Effector CD8-positive, alpha-beta T cell (primary cell): ENCODE measurements at places on chromosomes 6 and 20.

- no peak for DNase-seq
These were observed 63.7 kb downstream of the PRR18 start for GRCh38 chr6:166244353-166245045.

DNA sequence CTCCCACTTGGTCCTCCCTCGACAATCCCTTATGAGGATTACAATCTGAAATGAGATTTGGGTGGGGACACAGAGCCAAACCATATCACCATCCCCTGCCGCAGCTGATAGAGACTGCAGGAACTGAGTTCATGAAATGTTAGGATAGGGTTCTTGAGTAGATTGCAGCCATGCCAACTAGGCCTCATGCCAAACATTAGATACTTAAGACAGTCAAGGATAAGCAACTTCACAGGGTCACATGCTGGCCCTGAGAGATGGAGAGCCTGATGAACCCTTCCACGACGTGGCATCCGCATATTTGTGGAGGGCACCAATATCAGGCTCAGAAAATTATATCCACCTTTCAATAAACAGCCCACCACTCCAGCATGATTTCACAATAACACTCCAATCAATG is 121.3 kb downstream of the ALDH8A1 start:
- no peak for DNase-seq

DNA sequence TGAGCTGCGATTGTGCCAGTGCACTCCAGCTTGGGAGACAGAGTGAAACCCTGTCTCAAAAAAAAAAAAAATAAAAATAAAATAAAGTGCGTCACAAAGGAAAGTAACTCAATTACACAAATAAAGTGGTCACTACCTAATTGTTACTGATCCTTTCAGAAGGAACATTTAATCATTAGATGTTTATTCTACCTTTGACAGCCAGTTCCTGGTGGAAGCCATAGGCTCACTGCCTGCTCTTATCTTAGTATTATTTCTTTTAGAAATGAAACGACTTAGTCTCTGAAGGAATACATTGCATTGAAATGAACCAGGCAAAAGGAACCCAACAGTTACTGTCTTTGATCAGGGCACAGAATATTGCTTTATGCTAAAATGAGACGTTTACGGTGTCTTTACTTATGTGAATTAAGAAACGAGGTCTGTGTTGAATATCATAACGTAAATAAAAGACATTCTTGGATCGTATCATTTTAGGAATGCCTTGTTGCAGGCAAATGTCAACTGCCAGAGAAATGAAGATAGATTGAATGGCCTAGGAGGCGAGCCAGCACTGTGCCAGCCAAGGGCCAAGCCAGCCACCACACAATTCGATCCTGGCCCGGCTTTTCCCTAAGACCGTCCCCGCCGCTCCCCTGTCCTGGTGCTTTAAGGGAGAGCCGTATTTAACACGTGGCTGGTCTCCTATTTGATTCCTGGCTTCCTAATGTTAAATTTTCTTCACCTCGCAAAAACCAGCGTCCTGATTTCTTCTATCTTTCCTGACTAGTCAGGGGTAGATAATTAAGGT is 136.7 kb upstream of the GMDS start:
- DNase-seq, result no peak

DNA sequence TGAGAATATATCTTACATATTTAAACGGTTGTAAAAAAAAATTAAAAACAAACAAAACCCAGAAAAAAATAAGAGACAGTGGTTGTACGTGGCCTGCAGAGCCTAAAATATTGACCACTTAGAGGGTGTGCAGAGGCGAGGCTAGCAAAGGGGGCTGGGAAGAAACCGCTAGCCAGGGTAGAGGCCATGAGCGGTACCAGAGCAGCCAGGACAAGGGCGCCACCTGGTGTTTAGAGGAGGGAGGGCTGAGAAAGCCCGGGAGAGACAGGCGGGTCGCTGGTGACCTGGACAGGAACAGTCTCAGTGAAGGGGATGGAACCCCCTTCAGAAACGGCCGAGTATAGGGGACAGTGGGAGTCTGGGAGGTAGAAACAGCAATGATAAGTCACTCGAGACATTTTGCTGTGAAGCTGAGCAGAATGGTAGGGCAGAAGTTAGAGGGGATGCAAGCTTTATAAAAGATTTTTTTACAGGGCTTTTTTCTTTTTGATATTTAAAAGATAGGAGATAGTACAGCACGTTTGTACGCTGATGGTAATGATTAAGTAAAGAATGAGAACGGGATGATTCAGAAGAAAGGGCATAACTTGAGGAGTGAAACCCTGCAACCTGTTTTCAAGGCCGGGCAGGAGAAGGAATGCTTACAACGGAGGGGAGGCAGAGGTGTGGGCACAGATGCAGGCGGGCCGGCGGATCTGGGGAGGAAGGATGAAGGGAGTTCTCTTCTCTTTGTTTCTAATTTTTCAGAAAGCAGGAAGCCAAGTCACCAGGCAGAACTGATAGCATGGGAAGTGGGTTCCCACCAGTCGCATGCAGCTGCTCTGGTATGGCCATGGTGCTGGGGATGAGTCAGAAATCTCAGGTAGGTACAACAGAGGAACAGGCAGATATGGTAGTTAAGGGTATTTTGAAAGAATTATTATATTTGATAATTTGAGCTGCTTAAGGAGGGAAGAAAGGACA is 76.2 kb downstream of the FAM229B start:
- DNase-seq, result peak; percentile 58

- no peak for DNase-seq
These were observed 257.5 kb upstream of the TCF21 start for GRCh38 chr6:133631421-133631820.

DNA sequence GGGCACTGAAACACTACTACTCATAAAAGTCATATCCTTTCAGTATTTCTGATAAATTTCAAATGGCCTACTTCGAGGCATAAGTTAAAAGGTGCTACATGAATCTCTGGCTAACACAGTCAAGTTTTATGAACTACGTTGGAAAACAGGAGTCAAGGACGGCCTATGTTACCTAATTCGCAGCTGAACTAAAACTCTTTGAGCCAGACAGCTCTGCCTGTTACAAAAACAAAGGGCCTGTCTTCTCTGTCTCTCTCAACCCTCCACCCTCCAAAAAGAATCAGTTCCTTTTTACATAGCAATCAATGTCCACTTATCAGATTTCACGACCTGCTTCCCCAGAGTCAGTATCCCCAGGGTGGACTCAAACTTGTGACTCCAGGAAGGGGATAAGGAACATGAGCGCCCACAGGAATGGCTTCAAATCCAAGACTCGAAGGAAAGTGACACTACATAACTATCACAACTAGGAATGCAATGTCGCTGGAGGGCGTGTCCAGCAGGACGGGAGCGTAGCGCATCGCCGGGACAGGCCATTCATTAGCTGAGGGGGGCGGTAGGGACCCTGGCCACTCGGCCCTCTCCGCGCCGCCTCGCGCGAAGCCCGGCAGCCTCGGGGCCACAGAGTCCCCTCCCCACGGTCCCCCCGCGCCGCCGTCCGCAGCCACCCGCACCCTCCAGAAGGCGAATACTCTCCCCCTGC is 591 bp downstream of the IBTK start:
- peak; percentile 24 for DNase-seq

GRCh38 chr20:7090001-7090400 is 322.5 kb downstream of the BMP2 start:
- no peak for DNase-seq

DNA sequence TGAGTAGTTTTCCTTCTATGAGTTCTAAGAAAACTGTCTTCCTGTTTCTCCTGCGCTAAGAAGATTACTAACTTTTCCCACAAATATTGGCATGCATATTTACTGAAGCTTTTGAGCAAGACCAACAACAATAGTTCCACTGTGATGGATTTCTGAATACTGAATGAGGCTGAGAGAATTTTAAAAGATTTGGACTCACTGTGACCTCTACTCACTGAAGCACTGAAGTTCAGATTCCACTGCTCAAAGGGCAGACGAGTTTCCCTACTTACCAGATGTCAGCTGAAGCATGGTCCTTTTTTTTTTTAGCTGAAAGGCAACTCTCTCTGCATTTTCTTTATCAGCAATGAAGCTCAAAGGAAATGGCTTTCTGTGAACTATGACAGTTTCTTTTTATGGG is 718.5 kb downstream of the RFPL4B start:
- DNase-seq, result no peak

GRCh38 chr6:30211899-30212298 is 1.3 kb downstream of the TRIM26 start:
- no peak for DNase-seq

DNA sequence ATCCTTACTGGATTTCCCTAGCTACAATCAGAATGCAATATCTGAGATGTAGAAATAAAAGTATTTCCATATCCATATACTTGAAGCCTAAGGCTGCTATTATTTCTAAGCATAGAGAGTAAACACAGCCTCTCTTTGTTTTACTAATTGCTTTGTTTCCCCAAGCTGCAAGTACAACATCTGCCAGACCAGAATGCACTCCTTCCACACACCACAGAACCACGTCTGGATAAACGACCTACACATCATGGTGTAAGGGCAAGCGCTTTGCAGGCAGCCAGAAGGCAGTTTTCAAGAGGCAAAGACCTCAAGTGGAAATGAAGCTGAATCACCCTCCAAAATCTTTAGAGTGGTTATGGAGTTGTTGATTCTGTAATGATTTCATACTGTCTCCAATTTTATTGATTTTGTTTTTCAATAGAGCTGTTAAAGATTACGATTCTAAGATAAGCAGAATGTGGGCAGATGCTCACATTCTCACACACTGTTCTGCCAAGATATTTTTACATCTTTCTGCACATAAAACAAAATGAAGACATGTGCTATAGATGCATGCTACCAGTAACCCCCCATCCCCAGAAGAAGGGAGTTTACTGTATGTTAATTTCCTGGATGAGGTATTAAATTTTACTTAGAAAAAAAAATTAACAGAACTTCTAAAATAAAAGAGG is 88.8 kb downstream of the THEMIS start:
- DNase-seq, result no peak

- no peak for DNase-seq
These were observed 296.9 kb downstream of the PLCB1 start for GRCh38 chr20:8428988-8429387.

DNA sequence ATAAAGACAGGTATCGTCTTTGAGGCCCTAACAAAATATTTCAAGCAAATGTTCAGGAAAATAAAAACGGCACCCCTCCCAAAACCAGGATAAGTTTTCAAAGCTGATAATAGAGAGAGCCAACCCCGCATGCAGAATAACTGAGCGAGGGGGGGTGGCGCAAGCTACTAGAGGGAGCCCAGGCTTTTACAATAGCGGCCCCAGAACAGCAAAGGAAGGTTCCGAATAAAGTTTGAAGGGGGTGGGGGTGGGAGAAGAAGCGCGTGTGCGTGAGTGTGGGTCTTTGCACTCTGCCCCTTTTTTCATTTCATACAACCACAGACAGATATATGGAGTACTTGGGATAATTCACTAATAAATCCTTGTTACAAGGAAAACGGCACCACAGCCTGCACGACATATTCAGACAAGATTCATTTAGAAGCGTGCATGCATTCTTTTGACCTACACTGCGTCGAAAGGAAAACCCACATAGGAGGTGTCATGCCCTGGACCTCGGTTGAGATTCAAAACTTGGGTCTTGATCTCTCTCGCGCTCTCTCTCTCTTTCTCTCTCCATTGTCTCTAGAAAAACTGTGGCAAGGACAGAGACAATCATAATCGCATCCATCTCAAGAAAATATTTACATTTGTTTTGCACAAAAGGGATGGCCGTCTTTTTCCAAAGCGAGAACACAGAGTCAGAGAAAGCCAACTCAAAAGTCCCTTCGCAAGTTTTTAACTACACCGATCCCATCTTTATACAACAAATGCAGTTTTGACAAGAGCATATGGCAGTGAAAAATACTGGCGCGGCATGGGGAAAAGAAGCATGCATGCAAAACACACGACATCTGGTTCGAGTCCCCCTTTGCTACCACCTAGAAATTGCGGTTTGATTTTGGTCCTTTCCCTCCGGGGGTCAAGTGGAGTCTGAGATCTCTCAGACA is 1.6 kb downstream of the OLIG3 start:
- no peak for DNase-seq

DNA sequence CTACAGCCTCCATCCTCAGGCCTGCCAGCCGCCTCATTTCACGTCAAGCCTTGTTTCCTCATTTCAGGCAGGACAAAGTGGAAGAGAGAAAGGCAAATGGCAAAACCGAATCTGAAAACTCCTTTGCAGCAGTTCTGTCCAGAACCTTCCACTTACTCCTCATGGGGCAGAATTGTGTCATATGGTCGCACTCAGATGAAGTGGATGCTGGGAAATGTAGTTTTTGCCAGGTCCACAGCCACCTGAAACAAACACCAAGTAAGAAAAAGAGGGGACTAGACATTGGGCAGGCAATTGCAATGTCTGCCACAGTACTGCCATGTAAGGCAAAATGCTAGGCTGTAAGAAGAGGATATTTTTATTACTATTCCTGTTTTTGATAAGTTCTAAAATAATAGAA is 44.9 kb downstream of the ISM1 start:
- DNase-seq, result no peak

- DNase-seq, result no peak
These were observed 33.8 kb upstream of the SULF2 start for GRCh38 chr20:47818996-47819609.

GRCh38 chr6:127971945-127972391 is 71.1 kb upstream of the THEMIS start:
- DNase-seq, result peak; percentile 16

DNA sequence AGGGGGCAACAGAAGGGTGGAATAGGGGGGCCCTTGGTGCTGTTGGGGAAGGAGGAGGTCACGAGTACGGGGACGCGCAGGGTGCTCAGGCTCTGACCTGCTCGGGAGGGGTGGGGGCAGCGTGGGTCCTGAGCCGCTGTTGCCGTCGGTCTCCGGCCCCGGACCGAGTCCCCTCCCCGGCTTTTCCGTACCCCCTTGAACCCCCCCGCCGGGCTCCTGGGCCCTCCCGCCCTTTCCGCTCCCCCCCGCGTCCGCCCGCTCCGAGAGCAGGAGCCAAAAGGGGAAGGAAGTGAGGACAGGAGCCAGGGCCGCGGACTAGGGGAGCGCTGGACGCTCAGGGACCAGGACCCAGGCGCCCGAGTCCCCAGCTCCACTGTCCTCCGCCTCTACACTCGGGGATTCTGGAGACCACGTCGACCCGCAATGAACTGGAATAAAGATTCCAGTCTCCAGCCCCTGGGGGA is at the start of gene RGL2:
TSS of gene RGL2 (minus strand) at position 170 of the 464 bp plus-strand sequence. CDS start 332 bp downstream, outside the sequence.
- peak; percentile 49 for DNase-seq

GRCh38 chr6:105452924-105453756 is 50.3 kb upstream of the PREP start:
- DNase-seq, result peak; percentile 13

DNA sequence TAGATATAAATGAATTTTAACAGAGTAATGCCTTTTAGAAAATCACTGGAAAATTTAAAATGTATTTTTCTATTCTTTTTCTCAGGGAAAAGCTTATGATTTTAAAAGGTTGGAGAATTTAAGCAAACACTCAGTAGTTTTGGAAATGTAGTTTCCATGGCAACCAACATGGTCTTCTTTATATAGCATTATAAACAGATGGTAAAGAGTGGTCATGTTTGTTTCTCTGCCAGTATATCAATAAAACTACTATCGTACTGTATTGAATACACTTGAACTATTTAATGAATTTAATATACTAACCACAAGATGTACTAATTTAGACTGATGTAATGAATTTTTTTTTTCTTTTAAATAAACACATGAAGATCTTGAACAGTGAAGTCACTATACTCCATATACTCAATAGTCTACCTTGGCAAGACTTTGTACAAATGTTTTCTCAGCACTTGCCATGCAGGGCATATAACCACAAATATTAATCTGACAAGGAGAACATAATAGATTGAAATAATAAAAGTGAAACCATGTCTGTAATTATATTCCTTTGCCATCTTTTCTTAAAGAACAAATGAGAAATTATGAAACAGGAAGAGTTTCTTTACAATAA is 105.5 kb downstream of the PDSS2 start:
- DNase-seq, result no peak

- DNase-seq, result no peak
These were observed 104.9 kb downstream of the GJA10 start for GRCh38 chr6:89999154-89999553.

- DNase-seq, result no peak
These were observed 1.5 kb downstream of the TREM2 start for GRCh38 chr6:41161380-41161779.
